ENCODE measurements at places on chromosomes 5 and 9. TPM values are rescaled to one million over a fixed set of nuclear protein-coding genes. Genes with fewer than 3 reads are reported as not detected.
A peak's percentile ranks its signal among the peaks of the same experiment; 100 is the strongest.

- no peaks in the 10 kb centered on the region for H3K36me3 ChIP-seq
- no peak overlapping the region for H3K27ac ChIP-seq
- DNase-seq = no peak
- H3K27me3 ChIP-seq = no peaks in the 10 kb centered on the region
Observed at GRCh38 chr5:156640691-156641241, 209.3 kb upstream of the PPP1R2B start.

Gene IL9
- polyA plus RNA-seq = not detected

Gene GCNT4
- polyA plus RNA-seq = 0.02 TPM

DNA sequence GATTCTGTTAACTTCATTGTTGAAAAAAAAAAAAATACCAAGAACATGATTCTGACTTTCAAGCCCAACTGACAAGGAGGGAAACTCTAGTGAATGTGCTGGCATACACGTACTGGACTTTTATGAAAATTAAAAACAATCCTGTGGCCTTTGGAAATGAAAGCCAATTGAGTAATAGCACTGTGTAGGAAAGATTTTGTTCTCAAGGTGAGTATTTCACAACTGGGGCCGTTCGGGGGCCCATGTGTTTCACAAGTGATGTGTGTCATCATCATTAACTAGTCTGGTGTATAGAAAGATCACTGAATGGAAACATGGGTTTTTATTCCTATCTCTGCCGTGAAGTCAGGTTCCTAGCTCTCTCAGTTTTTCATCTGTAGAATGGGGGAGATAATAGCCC, 605.0 kb upstream of the CLINT1 start:
- no peak overlapping the region for H3K27ac ChIP-seq
- DNase-seq = no peak
- peaks cover 5% of the 10 kb centered on the region for H3K27me3 ChIP-seq
- H3K4me3 ChIP-seq = no peak overlapping the region

Gene S1PR3
- polyA plus RNA-seq = 2.9 TPM

DNA sequence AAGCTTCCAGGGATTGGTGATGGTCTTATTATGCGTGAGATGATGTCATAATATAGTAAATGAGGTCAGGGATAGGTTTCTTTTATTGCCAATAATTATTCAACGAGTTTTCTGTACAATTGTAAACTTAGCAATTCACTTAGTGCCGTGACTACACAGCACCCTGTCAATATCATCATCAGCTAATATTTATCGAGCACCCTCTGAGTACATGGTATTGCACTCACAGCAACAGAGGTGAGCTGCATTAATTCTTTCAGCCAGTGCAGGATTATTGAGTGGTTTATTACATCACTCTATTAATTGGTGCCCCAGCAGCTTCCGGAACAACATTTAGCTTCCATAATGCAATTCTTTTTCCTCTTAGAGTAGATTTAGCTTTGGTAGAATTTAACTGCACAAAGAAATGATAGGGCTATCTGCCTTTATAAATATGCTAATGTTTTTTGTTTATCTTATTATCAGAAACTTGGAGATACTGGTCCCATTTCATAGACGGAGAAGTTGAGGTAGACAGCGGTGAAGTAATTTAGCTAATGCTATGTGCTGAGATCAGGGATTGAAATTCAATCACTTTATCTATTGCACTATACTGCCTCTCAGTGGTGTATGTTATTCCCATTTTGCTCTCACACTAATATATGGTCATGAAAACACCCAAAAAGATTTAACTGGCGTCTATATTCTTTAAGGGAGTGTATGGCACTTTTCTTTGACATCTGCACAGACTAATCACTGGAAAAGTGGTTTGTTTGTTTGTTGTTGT, 726.1 kb upstream of the WWC1 start:
- no peaks in the 10 kb centered on the region for H3K27me3 ChIP-seq
- H3K36me3 ChIP-seq = no peaks in the 10 kb centered on the region
- no peak overlapping the region for H3K4me3 ChIP-seq
- no peaks in the 10 kb centered on the region for H3K4me1 ChIP-seq
- DNase-seq = peak; percentile 39

DNA sequence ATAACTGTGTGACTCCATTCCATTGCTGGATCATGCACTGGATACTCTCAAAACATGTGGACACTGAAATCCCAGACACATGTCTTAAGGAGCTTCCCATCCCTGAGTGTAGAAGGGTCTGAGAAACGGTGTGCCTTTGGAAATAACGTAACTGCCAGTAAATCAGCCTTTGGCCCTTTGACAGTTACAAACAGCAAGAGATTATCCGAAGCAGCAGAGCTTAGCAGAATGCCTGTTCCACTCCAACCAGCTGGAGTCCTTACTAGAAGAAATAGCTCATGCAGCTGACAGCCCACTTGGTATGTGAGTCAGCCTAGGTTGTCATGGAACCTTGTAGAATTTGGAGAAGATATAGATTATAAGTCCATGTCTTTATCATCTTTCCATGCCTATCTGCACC, 7.0 kb downstream of the TMEM252 start:
- DNase-seq = no peak
- no peak overlapping the region for H3K4me3 ChIP-seq
- no peaks in the 10 kb centered on the region for H3K36me3 ChIP-seq
- no peaks in the 10 kb centered on the region for H3K4me1 ChIP-seq

Gene SPTLC1
- polyA plus RNA-seq = 62.0 TPM

- no peaks in the 10 kb centered on the region for H3K27me3 ChIP-seq
- no peaks in the 10 kb centered on the region for H3K4me1 ChIP-seq
- no peak for DNase-seq
- H3K36me3 ChIP-seq = no peaks in the 10 kb centered on the region
Observed at GRCh38 chr5:38837932-38838331, 7.9 kb upstream of the OSMR start.

DNA sequence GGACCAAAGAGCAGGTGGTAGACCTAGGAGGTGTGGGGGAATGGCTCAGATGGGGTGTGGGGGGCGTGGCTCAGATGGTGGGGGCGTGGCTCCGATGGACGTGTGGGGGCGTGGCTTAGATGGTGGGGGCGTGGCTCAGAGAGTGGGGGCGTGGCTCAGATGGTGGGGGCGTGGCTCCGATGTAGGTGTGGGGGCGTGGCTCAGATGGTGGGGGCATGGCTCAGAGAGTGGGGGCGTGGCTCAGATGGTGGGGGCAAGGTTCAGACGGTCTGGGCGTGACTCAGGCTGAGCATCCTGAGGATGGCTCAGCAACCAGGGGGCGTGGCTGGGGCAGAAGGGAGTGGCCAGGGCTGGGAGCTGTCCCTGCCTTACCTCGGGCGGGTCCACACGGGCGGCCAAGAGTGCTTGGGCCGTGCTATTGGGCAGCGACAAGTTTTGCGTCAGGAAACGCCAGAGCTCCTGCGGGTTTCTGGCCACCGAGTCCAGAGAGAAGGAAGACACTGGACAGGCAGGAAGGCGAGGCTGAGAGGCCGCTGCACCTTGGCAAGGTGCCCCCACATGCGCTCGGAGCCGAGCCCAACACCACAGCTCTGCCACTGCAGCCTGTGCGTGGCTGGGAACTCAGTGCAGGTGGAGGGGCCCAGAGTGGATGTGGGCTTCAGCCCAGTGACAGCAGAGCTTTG, 5.9 kb downstream of the ABCA2 start:
- no peak overlapping the region for H3K27ac ChIP-seq
- H3K27me3 ChIP-seq = no peaks in the 10 kb centered on the region
- H3K4me3 ChIP-seq = no peak overlapping the region
- peak; percentile 90 for DNase-seq

DNA sequence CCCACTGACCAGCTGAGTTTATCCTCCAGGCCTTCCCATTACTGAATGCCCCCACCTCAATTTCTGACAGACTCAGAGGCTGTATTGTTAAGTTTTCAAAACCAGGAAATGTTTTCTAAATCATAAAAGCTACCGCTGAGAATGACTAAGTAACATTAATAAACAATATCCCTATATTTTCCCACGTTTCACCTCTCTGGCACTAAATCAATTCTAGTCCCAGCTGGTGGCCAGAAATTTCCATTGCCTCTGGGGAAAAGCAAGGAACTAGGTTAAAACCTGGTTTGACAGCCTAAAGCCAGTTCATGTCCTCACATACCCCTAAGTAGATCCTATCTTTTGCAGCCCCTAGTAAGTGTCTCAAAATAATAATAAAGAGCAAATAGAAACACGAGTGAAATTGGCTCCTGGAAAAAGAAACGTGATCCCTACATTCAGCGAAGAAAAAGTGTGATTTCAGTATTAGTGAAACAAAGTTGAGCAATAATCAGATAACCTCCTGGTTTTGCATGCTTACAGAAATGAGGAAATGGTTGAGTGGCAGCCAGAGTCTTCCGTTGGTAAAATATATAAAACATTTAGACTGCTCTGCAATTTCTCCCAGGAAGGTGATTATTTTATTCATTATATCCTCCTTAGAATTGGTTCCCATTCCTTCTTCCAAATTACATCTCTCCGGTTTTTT, 110.9 kb downstream of the ESM1 start:
- peaks cover 27% of the 10 kb centered on the region for H3K27me3 ChIP-seq
- no peak for DNase-seq
- no peaks in the 10 kb centered on the region for H3K36me3 ChIP-seq
- no peak overlapping the region for H3K27ac ChIP-seq

- no peak for DNase-seq
- peaks cover 7% of the 10 kb centered on the region for H3K36me3 ChIP-seq
- H3K27me3 ChIP-seq = no peaks in the 10 kb centered on the region
- H3K27ac ChIP-seq = no peak overlapping the region
Observed at GRCh38 chr5:10655972-10656830, 92.3 kb downstream of the ANKRD33B start.

GRCh38 chr9:98708933-98709911, at the start of gene GABBR2:
Gene GABBR2, minus strand, starts transcription at chr9:98708935. Its CDS starts 198 bp downstream, at chr9:98708737.
- peak; percentile 62 for DNase-seq
- H3K27me3 ChIP-seq = peaks cover 44% of the 10 kb centered on the region
- H3K27ac ChIP-seq = no peak within 1 kb of the TSS
- peak within 1 kb of the TSS; percentile 54 for H3K4me3 ChIP-seq
- H3K36me3 ChIP-seq = no peaks in the 10 kb centered on the region

Gene NSUN2
- polyA plus RNA-seq = 76.7 TPM

Data from SK-N-SH (cell line).